ENCODE measurements at places on chromosomes 16 and 17. TPM values are rescaled to one million over a fixed set of nuclear protein-coding genes. Genes with fewer than 3 reads are reported as not detected.

The QPRT gene
- 4.1 TPM for total RNA-seq

The KCNH4 gene
- not detected for total RNA-seq

The ENPP7 gene
- total RNA-seq, result not detected

The FN3K gene
- 0.68 TPM for total RNA-seq

The FBXW10 gene
- total RNA-seq, result not detected
